ENCODE measurements at places on chromosomes 1 and 21. TPM values are rescaled to one million over a fixed set of nuclear protein-coding genes. Genes with fewer than 3 reads are reported as not detected.
A peak's percentile ranks its signal among the peaks of the same experiment; 100 is the strongest.

LENEP gene
- not detected for total RNA-seq

DNA sequence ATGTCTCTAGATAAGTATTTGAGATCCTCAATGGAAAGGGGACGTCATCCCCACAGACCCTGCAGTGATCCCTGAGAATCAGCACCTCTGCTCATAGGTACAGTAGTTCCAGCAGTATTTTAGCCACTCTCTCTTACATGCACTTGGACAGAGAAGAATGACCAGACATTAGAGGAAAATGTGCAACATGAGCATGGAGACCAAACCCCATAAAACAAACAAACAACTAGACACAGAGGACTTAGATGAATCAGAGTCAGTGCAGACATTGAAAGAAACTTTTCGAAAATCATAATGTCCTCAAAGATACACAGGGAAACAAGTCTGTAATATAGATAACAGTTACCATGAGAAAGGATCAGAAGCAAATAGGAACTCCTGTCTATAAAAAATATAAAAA, 108.2 kb downstream of the LYPLAL1 start:
- no peaks in the 10 kb centered on the region for H3K36me3 ChIP-seq
- H3K27me3 ChIP-seq, result no peaks in the 10 kb centered on the region
- no peaks in the 10 kb centered on the region for H3K4me1 ChIP-seq
- no peak overlapping the region for H3K4me3 ChIP-seq
- H3K27ac ChIP-seq, result no peak overlapping the region
- DNase-seq, result no peak

DNA sequence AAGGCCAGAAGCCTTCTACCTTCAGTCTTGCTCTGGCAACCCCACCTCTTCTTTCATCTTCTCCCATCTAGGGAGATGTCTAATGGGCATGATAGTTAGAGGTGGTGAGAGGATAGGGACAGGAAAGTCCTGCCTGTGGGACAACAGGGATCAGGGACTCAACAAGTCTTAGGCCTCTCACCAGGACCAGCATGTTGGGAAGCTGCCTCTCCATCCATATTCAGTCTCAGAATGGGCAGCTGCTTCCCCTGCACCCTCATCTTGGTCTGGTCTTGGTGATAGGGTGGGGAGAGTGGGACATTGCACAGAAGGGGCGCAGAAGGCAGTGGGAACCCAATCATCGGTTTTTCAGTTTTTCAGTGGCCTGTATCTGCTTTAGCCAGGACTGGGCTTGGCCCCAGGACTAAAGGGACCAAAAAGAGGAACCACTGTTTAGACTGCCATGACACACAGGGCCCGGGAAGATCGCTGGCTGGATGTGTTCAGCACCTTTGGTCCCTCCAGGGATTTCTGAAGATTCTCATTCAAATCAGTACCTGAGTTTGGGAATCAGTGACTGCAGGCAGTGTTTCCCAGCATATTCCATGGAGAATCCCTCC, 12.7 kb downstream of the RHEX start:
- H3K27ac ChIP-seq, result no peak overlapping the region
- no peak overlapping the region for H3K4me3 ChIP-seq
- H3K36me3 ChIP-seq, result no peaks in the 10 kb centered on the region
- H3K27me3 ChIP-seq, result peaks cover 7% of the 10 kb centered on the region
- H3K4me1 ChIP-seq, result no peaks in the 10 kb centered on the region
- no peak for DNase-seq

DNA sequence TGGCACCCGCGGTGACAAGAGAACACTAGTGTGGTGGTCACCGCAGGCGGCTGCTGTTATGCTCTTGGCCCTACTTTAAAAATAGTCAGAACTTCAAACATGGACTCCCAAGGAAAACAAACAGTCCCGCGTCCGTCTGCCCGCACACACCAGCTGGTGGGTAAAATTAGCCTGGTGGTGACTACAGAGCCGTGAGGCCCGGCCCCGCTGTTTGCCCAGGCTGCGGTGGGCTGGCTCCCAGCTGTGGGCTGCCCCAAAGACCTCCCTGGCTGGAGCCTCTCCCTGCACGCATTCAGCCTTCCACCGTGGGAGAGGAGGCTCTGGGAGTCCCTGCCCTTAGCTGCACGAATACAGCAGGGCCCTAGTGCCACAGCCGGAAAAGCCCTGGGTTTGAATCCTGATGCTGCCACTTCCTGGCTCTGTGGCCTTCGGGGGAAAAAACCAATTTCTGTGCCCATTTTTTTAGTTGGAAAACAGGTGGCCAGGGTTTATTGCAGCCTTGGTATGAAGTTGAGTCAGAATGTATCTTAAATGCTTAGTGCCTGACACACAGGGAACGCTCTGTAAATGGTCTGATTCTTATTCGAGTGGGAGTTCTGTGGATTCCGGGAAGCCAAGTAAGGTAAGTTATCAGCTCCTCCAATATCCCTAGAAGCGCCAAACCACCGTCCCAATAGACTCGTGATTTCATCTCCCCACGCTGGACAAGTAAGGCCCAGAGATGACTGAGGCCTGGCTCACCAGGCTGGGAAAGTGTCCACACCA, 58.2 kb downstream of the ALPL start:
- no peak for DNase-seq
- H3K36me3 ChIP-seq, result no peaks in the 10 kb centered on the region
- no peak overlapping the region for H3K27ac ChIP-seq
- no peaks in the 10 kb centered on the region for H3K4me1 ChIP-seq
- H3K4me3 ChIP-seq, result no peak overlapping the region

- DNase-seq, result no peak
- no peaks in the 10 kb centered on the region for H3K27me3 ChIP-seq
- H3K36me3 ChIP-seq, result no peaks in the 10 kb centered on the region
- no peak overlapping the region for H3K4me3 ChIP-seq
- peak overlapping the region; percentile 3 for H3K27ac ChIP-seq
Observed at GRCh38 chr1:117686907-117687306, 81.1 kb downstream of the TENT5C start.

GRCh38 chr1:72280711-72281110, 1.6 kb downstream of the NEGR1 start:
- H3K4me1 ChIP-seq, result no peaks in the 10 kb centered on the region
- no peaks in the 10 kb centered on the region for H3K36me3 ChIP-seq
- DNase-seq, result no peak
- peak overlapping the region; percentile 39 for H3K4me3 ChIP-seq
- H3K27me3 ChIP-seq, result peaks cover 36% of the 10 kb centered on the region

GRCh38 chr1:230864441-230864840, 3.9 kb downstream of the C1orf198 start:
- DNase-seq, result no peak
- H3K27me3 ChIP-seq, result no peaks in the 10 kb centered on the region
- no peaks in the 10 kb centered on the region for H3K36me3 ChIP-seq
- peak overlapping the region; percentile 85 for H3K27ac ChIP-seq

GRCh38 chr1:207845109-207845508, 65.8 kb downstream of the CD34 start:
- no peak overlapping the region for H3K4me3 ChIP-seq
- H3K27ac ChIP-seq, result no peak overlapping the region
- no peak for DNase-seq
- no peaks in the 10 kb centered on the region for H3K36me3 ChIP-seq

APP gene
- 616 TPM for total RNA-seq

- H3K4me3 ChIP-seq, result no peak overlapping the region
- H3K36me3 ChIP-seq, result no peaks in the 10 kb centered on the region
- H3K27me3 ChIP-seq, result peaks cover 11% of the 10 kb centered on the region
Observed at GRCh38 chr1:185742403-185742802, 8.2 kb downstream of the HMCN1 start.

DNA sequence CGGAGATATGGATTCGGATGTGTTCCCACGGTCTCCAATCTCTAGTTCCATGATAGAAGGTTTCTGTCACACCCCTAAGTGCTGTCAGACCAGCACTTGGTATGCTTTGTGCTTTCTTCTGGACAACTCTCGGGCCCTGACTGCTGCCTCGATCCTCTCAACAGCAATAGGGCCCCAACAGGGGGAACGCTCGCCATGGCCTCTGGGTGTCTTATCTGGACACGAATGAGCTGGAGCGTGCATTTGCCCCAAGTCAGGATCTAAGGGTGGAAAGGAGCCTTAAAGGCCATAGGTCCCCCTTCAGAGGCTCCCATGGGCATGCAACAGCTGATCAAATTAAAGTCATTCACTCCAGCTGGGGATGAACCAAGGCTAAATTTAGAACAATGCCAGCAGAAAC, 76.8 kb downstream of the TCP10L start:
- no peaks in the 10 kb centered on the region for H3K4me1 ChIP-seq
- H3K27ac ChIP-seq, result no peak overlapping the region
- DNase-seq, result no peak
- H3K4me3 ChIP-seq, result no peak overlapping the region
- peaks cover 4% of the 10 kb centered on the region for H3K36me3 ChIP-seq
